Stimulated activated CD4-positive, alpha-beta T cell treated with anti-CD3 and anti-CD28 coated beads, Interleukin-2, amount 100 ng/mL, for 48 hours (primary cell): ENCODE measurements at places on chromosomes 6 and 20.

- DNase-seq = no peak
Observed at GRCh38 chr6:31049518-31049917, 39.2 kb downstream of the MUC22 start.

DNA sequence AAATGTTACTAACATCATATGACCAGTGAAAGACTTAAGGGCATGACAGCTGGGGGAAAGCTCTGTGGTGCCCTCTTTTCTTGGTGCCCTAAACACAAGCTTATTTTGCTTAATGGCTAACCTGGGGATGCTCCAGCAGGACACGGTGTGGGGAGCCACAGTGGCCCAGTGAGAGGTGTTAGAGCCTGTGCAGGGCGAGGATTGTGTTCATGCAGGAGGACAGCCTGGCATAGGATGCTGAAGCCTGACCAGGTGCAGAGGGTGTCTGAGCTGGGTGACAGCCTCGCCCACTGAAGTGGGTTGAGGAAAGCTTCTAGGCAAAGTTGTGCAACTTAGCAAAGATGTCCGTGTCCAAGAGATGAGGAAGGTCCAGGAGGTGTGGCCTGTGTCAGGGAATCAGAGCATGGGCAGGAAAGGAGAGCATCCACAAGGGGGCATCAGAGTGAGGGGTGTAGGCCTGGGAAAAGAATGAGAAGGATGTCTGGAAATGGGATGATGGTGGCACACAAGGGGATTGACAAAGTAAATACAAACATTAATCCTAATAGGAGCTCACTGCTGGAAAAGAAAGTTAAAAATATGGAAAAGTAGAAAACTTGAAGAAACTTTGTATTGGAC is 33.9 kb downstream of the SLC17A4 start:
- peak; percentile 38 for DNase-seq

DNA sequence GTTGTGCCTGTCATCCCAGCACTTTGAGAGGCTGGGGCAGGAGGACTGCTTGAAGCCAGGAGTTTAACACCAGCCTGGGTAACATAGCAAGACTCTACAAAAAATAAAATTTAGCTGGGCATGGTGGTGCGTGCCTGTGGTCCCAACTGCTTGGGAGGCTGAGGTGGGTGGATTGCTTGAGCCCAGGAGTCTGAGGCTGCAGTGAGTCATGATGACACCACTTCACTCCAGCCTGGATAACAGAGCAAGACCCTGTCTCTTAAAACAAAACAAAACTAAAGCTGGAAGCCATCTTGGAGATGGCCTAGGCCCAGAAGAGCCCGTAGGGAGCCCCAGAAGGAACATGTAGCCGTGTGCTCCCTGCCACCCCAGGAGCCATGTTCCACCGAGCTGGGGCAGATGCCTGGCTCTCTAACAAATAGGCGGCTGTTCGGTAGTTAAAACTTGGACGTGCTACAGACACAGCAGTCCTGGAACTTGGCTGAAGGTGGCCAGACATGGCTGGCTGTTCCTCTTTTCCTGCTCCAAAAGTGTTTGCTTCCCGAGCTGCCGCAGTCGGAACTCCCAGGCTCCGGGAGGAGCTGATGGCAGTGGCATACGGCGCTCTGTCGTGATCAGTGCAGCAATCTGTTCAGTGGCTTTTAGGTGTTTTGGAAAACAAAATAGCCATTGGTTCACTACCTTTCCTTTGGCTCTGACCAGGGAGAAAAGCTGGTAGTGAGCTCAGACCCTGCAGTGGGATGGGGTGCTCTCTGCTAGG is 37.0 kb downstream of the DYNLT1 start:
- DNase-seq = no peak

DNA sequence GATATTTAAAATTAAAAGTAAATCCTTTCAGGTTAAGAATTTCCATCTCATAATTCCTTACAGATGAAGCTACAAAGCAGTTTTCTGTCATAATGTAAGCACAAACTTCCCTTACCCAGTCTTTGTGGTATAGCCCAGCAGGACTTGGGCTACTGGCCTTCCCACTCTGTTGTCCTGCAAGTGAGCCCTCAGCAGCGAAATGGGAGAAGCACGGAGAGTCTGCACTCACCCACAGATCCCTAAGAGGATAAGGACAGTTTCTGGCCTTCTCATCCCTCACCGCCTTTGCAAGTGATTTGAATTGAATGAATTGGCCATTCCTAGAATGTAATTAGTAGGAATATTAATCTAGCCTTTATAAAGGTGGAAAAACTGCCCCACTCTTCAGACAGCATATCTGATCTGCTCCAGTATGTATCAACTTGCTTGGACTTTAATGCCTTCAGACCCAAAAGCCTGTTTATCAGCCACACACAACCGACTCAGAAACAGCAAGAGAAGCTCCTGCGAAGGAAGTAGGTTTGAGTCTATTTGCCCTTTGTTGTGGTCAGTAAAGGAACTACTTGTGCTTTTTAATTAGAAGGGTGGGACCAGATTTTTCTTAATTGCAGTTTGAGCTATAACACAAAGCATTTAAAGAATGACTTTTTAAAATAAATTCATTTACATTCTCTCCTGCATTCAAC is 29.9 kb upstream of the PRDM1 start:
- DNase-seq = no peak

- no peak for DNase-seq
Observed at GRCh38 chr6:160000280-160000704, 31.4 kb downstream of the IGF2R start.

GRCh38 chr6:145009711-145010110 is 724.6 kb downstream of the UTRN start:
- DNase-seq = no peak

GRCh38 chr6:159170999-159171712 is 2.0 kb downstream of the FNDC1 start:
- DNase-seq = no peak

DNA sequence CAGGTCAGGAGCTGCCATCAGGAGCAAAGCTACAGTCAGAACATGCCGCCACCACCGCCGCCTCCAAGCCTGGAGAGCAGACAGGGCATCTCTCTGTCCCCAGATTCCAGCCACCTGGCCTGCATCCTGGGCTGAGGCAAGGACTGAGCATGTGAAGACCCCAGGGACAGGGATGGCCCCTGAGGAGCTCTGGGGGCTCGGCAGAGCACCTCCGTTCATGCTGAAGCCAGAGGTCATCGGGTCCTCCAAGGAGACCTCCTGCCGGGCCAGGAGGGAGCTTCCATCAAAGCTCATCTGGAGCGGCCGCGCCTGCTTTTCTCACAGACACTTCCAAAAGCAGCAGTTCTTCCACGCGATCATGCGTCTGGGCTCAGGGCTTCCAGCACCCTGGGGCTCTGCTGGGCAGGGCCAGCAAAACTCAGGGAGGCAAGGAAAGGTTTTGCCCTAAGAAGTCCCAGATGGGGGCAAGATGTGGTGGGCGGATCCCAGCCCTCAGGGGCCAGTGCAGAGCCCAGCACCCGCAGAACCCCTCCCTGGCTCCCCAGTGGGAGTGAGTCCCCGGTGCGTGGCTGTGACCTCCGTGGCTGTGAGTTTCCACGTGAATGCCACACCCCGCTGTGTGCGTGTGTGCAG is 138.4 kb downstream of the TAF4 start:
- no peak for DNase-seq
